ENCODE measurements at places on chromosomes 1 and 21.

GRCh38 chr1:80217377-80217986, 1211.0 kb upstream of the ADGRL4 start:
- DNase-seq = no peak

GRCh38 chr1:180947901-180948640, 35.4 kb downstream of the KIAA1614 start:
- DNase-seq = no peak

DNA sequence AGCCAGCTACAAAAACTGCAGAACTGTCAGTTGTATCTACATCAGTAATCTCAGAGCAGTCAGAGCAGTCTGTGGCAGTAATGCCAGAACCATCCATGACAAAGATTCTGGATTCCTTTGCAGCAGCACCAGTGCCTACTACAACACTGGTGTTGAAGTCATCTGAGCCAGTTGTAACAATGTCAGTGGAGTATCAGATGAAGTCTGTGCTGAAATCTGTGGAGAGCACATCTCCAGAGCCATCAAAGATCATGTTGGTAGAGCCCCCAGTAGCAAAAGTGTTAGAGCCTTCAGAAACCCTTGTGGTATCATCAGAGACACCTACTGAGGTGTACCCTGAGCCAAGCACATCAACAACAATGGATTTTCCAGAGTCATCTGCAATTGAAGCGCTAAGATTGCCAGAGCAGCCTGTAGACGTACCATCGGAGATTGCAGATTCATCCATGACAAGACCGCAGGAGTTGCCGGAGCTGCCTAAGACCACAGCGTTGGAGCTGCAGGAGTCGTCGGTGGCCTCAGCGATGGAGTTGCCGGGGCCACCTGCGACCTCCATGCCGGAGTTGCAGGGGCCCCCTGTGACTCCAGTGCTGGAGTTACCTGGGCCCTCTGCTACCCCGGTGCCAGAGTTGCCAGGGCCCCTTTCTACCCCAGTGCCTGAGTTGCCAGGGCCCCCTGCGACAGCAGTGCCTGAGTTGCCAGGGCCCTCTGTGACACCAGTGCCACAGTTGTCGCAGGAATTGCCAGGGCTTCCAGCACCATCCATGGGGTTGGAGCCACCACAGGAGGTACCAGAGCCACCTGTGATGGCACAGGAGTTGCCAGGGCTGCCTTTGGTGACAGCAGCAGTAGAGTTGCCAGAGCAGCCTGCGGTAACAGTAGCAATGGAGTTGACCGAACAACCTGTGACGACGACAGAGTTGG, 7.3 kb downstream of the SON start:
- no peak for DNase-seq

- no peak for DNase-seq
These were observed 3.5 kb downstream of the ELAVL4 start for GRCh38 chr1:50112193-50112592.

DNA sequence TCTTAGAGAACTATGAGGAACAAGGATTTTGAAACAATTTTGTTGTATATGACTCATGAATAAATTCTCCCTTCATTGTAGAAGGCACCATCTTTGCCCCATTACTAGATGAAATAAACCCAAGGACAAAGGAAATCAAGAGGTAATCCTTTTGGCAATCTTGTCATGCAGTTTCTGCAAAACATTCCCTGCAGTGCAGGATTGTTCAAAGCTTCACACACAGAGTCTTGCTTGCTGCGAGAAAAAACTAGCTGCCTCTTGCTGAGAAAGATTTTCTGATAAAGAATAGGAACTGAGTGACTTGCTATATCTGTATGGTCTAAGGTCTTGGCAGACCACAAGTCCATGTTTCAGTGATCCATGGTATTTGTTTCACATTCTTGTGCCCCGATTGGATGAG, 657.4 kb upstream of the ADGRL4 start:
- no peak for DNase-seq

DNA sequence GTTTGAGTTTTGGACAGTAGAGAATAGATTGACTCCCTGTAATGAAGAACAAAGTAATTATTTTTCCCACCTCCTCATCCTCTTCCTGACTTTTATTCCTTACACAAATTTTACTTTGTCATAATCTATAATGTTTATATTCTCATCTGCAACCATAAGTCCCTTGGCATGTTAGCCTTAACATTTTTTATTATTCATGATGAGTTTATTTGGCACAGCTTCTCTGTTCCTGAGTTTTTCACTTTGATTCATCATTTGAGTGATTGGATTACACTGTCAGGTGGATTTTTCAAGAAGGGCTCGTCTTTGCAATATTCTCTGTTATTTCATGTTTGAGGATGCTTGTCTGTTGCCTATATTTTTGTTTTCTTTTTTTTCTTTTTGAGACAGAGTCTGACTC, 35.7 kb downstream of the TNFRSF8 start:
- DNase-seq = no peak
